ENCODE measurements at places on chromosomes 4 and X.

DNA sequence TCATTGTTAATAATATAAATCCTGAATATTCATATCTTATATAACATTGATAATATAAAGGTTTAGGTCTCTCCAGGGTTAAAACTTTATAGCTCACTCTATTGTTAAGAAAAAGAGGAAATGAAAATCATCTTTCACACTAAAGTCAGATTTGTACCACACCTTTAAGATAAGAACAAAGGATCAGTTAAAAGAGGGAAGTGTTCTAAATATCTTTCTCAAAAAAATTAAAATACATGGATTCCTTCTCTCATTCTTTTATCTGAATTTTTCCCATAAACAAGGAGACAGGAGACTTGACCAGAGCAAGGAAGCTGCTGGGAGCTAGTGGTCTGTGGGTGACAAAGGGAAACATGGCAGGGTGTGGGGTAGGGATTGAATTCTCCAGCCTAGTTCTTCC lies 323.0 kb upstream of the CPXCR1 start:
- no peak overlapping the region for H3K27ac ChIP-seq
- H3K36me3 ChIP-seq: no peaks in the 10 kb centered on the region
- no peak for DNase-seq
- no peak overlapping the region for H3K4me3 ChIP-seq
- H3K4me1 ChIP-seq: no peaks in the 10 kb centered on the region

DNA sequence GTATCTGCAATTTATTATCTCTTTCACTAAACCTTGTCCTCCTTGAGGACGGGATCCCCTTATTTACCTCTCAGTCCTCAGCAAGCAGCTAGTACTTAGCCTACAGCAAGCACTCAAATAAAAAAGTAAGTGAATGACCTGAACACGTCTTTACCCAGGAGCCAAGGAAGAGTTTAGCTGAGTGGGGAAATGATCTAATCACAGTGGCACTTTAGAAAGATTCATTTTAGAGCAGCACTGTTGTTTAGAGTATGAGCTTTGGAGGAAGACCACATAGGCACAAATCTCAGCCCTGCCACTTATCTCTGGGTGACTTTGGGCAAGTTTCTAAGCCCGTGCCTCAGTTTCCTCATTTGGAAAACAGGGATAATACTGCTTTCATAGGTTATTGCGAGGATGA lies 2.7 kb downstream of the FAM120C start:
- DNase-seq: no peak
- H3K4me3 ChIP-seq: no peak overlapping the region
- H3K36me3 ChIP-seq: no peaks in the 10 kb centered on the region
- no peaks in the 10 kb centered on the region for H3K27me3 ChIP-seq
- H3K4me1 ChIP-seq: peaks cover 29% of the 10 kb centered on the region
- H3K27ac ChIP-seq: no peak overlapping the region

- H3K4me3 ChIP-seq: no peak overlapping the region
- H3K36me3 ChIP-seq: no peaks in the 10 kb centered on the region
- DNase-seq: no peak
- no peak overlapping the region for H3K27ac ChIP-seq
- H3K27me3 ChIP-seq: peaks cover 6% of the 10 kb centered on the region
- peaks cover 5% of the 10 kb centered on the region for H3K4me1 ChIP-seq
Observed at GRCh38 chrX:39603230-39603629, 494.5 kb downstream of the BCOR start.

- no peak within 1 kb of the TSS for H3K4me3 ChIP-seq
- no peaks in the 10 kb centered on the region for H3K36me3 ChIP-seq
- DNase-seq: no peak
- no peaks in the 10 kb centered on the region for H3K27me3 ChIP-seq
- peaks cover 20% of the 10 kb centered on the region for H3K4me1 ChIP-seq
Observed at GRCh38 chrX:100643956-100644860, at the start of gene SRPX2. SRPX2 (plus strand) TSS chrX:100644199; CDS start chrX:100646323, 2,124 bp downstream.

DNA sequence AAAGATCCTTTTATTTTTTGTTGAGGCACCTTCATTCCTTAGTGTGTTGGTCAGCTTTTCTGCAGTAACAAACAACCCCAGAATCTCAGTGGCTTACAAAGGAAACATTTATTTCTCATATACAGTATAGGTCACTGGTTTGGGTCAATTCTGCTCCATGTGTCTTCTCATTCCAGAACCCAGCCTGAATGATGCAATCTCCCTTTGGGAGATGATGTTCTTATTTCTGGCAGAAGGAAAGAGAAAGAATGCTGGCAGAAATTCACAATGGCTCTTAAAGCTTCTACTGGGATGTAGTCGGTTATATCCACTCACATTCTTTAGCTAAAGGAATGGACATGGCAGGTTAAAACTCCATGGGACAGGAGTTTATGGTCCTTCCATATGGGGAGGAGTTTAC lies 42.3 kb downstream of the IDS start:
- no peaks in the 10 kb centered on the region for H3K27me3 ChIP-seq
- H3K4me3 ChIP-seq: no peak overlapping the region
- no peaks in the 10 kb centered on the region for H3K36me3 ChIP-seq
- no peaks in the 10 kb centered on the region for H3K4me1 ChIP-seq
- no peak overlapping the region for H3K27ac ChIP-seq
- no peak for DNase-seq

- no peaks in the 10 kb centered on the region for H3K36me3 ChIP-seq
- H3K4me3 ChIP-seq: no peak overlapping the region
- DNase-seq: no peak
- H3K4me1 ChIP-seq: peaks cover 3% of the 10 kb centered on the region
- no peaks in the 10 kb centered on the region for H3K27me3 ChIP-seq
- H3K27ac ChIP-seq: peak overlapping the region; percentile 6
Observed at GRCh38 chr4:61950625-61951024, 750.5 kb downstream of the ADGRL3 start.

- no peaks in the 10 kb centered on the region for H3K27me3 ChIP-seq
- peaks cover 6% of the 10 kb centered on the region for H3K4me1 ChIP-seq
- DNase-seq: no peak
- H3K27ac ChIP-seq: no peak overlapping the region
- H3K4me3 ChIP-seq: no peak overlapping the region
Observed at GRCh38 chr4:180696460-180697092, 1546.6 kb upstream of the TENM3 start.

DNA sequence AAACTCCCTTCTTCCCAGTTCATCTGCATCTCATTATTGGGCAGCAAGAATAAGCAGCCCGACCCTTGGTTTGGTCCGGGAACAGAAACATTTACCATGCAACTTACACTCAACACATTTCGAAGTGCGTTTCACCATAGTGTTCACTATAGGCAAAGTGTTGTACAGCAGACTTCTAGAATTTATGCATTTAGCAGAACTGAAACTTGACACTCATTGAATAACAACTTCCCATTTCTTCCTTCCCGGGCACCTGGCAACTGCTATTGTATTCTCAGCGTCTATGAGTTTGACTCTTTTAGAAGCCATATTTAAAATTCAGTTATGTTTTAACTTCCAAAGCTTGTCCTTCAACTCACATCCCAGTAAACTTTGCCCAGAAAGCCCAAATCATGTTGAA lies 840.6 kb downstream of the NLGN4X start:
- no peaks in the 10 kb centered on the region for H3K36me3 ChIP-seq
- DNase-seq: no peak
- no peaks in the 10 kb centered on the region for H3K27me3 ChIP-seq
- no peak overlapping the region for H3K27ac ChIP-seq
- no peaks in the 10 kb centered on the region for H3K4me1 ChIP-seq

DNA sequence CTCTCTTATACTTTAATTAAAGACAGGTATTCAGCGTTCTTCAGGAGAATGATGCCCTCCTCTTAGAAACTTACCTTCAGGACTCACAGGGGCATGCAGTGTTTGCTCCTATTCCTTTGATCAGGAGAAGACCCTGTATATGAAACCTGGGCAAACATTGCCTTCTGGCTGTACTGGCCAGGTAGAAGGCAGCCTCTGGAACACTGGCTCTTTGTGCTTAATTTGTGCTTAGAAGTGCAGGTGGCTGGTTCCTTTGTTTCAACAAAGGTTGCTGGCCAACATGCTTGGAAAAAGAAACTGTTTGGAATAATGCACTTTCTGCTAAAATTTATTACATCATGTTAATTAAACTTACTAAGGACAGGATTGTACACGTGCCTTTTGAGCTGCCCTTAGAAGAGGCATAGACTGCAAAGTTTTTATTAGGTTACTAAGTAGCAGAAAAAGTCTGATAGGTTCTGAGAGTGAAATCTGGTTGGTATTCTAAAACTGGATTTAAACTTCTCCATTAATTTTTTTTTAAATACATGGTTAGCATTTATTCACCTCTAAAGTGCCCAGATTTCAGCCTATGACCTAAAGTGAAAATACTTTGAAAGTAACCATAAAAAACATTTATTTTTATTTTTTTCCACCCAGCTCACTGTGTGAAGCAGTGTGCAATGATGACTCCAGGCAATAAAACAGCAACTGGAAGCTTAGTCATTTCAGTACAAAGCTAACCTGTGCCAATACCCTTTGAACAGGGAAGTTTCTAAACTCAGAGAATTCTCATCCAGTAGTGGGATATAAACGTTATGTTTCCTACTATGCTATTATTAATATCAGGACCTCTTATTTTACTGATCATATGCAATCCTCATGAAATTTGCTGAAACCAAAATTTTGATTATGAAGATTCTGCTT lies 11.3 kb downstream of the RASSF6 start:
- no peaks in the 10 kb centered on the region for H3K27me3 ChIP-seq
- peaks cover 21% of the 10 kb centered on the region for H3K36me3 ChIP-seq
- no peak overlapping the region for H3K4me3 ChIP-seq
- peaks cover 51% of the 10 kb centered on the region for H3K4me1 ChIP-seq
- H3K27ac ChIP-seq: peak overlapping the region; percentile 98

All from progenitor cell of endocrine pancreas (in vitro differentiated cells).